ENCODE measurements at places on chromosomes 13 and 19.
A peak's percentile ranks its signal among the peaks of the same experiment; 100 is the strongest.

DNA sequence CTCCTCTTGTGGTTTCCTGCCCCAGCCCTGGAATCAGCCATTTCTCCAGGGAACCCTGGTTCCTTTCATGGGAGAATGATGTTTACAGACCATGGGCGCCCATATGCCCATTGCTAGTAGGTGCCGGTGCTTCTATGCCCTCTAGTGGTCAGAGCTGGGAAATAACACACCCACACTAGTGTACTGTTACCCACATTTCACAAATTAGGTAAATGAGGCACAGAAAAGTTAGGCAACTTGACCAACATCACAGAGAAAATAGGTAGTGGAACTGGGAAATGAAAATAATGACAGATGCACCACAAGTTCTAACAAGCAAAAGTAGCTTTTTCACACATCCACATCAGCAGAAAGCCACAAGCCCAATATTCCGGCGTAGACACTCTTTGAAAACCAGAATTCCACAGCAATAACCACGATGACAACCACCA, 1.3 kb upstream of the CEACAM3 start:
- DNase-seq = no peak
- H3K36me3 ChIP-seq = no peaks in the 10 kb centered on the region
- peaks cover 2% of the 10 kb centered on the region for H3K4me1 ChIP-seq
- peaks cover 30% of the 10 kb centered on the region for H3K27me3 ChIP-seq
- H3K4me3 ChIP-seq = no peak overlapping the region

GRCh38 chr13:102510072-102510471, 86.7 kb upstream of the TPP2 start:
- H3K36me3 ChIP-seq = no peaks in the 10 kb centered on the region
- H3K4me3 ChIP-seq = no peak overlapping the region
- no peak overlapping the region for H3K27ac ChIP-seq
- no peak for DNase-seq

GRCh38 chr19:2266183-2266993, 10.2 kb upstream of the JSRP1 start:
- H3K36me3 ChIP-seq = no peaks in the 10 kb centered on the region
- H3K27ac ChIP-seq = no peak overlapping the region
- H3K27me3 ChIP-seq = no peaks in the 10 kb centered on the region
- DNase-seq = peak; percentile 90
- no peak overlapping the region for H3K4me3 ChIP-seq

DNA sequence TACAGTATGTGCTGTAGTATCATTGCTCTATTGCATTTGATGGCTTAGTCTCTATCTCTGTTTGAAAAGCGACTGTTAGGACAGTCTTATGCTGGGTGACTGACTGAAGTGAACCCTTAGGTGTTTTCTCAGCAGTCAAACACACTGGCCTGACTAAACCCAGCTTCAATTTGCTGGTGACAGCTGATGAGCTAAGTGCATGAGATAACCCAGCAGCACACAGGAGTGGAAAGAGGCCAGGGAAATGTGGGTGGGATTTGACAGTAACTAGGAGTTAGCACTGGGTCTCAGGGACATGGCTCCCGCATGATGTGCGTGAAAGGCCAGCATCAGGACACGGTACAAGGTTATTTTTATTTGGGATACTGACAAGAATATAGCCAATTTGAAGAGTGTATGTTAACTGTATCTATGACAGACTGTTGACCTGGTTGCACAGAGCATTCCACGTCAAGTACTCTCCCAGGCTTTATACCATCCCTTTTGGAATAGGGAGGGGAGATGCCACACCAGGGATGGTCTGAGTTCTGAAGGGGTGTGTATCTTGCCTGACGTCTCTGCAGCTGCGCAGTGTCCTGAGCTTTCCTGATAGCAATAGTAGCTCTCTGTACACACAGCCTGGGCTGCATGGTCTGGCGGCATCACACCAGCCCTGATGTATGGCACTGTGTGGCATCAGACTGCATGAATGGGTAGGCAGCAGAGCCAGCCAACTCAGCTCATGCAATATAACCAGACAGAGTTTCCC, 144.8 kb downstream of the FLT1 start:
- no peaks in the 10 kb centered on the region for H3K4me1 ChIP-seq
- peaks cover 5% of the 10 kb centered on the region for H3K27me3 ChIP-seq
- H3K27ac ChIP-seq = no peak overlapping the region
- H3K36me3 ChIP-seq = no peaks in the 10 kb centered on the region
- no peak overlapping the region for H3K4me3 ChIP-seq

DNA sequence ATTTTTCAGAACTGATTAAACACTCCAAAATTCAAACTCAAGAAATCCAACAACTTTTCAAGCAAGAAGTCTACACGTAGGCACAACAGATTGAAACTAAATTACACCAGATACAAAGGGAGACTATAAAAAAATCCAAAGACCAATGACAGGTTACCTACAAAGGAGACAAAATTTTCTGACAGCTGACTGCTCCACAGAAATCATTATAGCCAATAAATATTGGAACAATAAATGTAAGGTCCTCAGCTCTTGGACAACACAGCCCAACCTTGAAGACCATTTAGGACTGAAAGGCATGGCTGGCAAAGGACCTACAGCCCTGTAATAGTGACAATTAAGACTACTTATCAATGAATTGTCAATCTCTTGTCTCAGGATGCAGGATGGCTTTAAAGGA, 15.9 kb downstream of the ZNF350 start:
- peaks cover 97% of the 10 kb centered on the region for H3K36me3 ChIP-seq
- H3K27ac ChIP-seq = no peak overlapping the region
- H3K4me3 ChIP-seq = no peak overlapping the region

DNA sequence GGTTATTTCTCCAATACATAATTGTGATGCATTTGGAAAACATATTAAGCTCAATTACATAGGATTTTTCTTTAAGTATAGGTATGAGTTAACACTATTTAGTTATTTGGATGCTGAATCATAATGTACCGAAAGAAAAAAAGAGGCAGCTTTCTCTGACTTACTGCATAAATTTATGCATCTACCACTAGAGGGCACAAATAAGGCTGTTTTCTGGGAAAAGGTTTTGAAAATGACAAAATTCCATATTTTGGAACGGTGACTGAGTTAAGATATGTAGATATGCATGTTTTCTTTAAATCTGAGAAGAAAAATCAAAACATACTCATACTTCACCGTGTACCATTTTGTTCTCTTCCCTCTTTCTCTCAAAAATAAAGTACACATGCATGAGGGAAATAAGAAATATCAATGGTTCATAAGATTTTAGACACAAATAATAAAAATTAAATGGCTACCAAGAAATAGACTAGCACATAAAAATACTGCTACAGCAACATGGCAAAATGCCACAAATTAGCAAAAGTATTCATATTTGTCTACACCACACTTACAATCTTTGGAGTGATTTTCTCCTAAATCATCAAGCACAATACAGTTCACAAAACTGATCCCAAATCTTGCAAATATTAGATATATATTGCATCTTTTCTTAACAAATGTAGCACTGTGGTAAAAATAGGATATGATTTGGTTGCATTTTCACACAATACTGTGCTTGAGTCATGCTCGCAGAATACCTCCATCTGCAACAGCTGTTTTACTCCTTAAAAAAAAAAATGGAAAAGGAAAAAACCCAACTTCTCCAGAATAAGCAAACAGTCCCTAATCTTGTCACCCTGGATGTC, 260.0 kb downstream of the FGF14 start:
- no peaks in the 10 kb centered on the region for H3K36me3 ChIP-seq
- H3K4me1 ChIP-seq = no peaks in the 10 kb centered on the region
- H3K4me3 ChIP-seq = no peak overlapping the region

GRCh38 chr19:15810335-15810734, 5.1 kb downstream of the OR10H1 start:
- H3K36me3 ChIP-seq = no peaks in the 10 kb centered on the region
- H3K4me1 ChIP-seq = no peaks in the 10 kb centered on the region
- DNase-seq = no peak
- no peak overlapping the region for H3K27ac ChIP-seq
- H3K4me3 ChIP-seq = no peak overlapping the region

- no peaks in the 10 kb centered on the region for H3K36me3 ChIP-seq
- H3K27me3 ChIP-seq = no peaks in the 10 kb centered on the region
- H3K4me1 ChIP-seq = peaks cover 93% of the 10 kb centered on the region
- no peak for DNase-seq
- peak overlapping the region; percentile 100 for H3K27ac ChIP-seq
These were observed 6.7 kb upstream of the MKNK2 start for GRCh38 chr19:2057484-2058469.

DNA sequence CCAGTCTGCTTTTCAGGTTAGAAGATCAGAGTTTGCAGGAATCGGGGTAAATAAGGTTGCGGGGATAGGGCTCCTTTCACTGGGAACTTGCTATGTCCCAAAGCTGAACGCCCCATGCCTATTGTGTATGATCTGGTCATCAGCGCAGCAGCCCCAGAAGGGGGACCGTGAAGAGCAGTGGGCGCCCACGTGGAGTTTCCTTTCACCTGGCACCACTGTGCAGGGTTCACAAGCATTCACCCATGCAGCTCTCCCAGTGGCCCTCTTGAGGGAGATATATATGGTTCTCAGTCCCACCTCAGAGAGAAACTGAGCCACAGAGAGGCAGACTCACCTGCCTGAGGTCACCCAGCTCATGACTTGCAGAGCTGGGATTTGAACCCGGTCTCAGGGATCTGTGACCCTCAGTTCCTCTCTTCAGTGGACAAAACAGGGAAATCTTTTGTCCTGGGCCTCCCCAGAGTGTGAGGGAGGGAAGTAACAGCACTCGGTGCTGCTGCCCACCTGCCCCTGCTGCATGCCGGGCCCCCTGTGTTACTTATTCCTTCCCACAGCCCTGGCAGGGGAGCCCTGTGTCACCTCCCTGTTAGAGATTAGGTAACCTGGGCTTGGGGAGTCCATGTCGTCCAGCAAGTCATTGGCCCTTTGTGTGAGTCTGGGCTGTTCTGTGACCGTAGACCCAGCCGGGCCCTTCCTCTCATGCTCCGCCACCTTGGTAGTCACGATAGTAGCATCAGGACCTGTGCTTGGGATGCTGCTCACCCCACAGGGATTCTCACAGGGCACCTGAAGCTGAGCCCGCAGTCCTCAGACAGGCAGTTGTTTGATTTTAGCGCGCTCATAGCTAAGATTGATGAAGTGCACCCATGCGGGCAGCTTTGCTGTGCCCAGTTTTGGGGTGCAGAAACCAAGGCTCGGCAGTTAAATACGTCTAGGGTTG, 27.9 kb downstream of the PPP5C start:
- no peaks in the 10 kb centered on the region for H3K27me3 ChIP-seq
- DNase-seq = peak; percentile 76
- peak overlapping the region; percentile 80 for H3K27ac ChIP-seq

DNA sequence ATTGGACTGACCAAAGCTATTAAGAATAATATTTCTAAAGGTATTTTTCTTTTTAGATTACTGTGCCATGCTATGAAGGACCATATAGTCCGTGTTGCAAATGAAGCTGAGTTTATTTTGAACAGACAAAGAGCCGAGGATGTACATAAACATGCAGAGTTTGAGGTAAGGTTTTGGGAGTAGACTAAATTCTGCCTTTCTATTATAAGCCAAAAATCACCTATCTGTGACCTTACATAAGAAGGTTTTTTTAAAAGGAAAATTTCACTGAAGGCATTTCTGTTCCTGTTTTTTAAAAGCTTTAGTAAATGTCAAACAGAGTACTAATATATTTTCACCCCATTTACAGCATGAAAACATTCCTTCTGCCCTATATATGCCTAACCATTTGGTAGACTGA, 127.4 kb downstream of the MAB21L1 start:
- H3K27ac ChIP-seq = no peak overlapping the region
- no peaks in the 10 kb centered on the region for H3K27me3 ChIP-seq
- no peak overlapping the region for H3K4me3 ChIP-seq
- no peaks in the 10 kb centered on the region for H3K4me1 ChIP-seq
- H3K36me3 ChIP-seq = no peaks in the 10 kb centered on the region

GRCh38 chr19:16283210-16284061, 41.2 kb upstream of the KLF2 start:
- H3K27me3 ChIP-seq = no peaks in the 10 kb centered on the region
- DNase-seq = peak; percentile 87
- no peaks in the 10 kb centered on the region for H3K36me3 ChIP-seq

DNA sequence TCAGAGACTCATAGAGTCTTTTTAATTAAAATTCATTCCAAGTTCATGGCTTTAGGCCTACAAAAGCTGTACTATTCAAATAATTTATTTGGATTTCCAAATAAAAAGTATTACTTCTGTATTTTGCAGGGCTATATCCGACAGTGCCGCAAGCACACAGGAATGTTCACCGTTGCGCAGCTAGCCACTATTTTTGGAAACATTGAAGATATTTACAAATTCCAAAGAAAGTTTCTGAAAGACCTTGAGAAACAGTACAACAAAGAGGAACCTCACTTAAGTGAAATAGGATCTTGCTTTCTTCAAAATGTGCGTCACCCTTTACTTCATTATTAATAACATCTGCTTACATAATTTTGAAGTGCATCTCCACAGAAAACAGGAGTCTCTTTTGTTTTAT, 20.5 kb upstream of the C1QTNF9 start:
- H3K27me3 ChIP-seq = no peaks in the 10 kb centered on the region
- no peak overlapping the region for H3K27ac ChIP-seq
- H3K36me3 ChIP-seq = peaks cover 67% of the 10 kb centered on the region
- no peak overlapping the region for H3K4me3 ChIP-seq
- no peaks in the 10 kb centered on the region for H3K4me1 ChIP-seq
- DNase-seq = no peak

GRCh38 chr19:2478278-2478755, 2.4 kb downstream of the GADD45B start:
- H3K27ac ChIP-seq = peak overlapping the region; percentile 85
- peak overlapping the region; percentile 89 for H3K4me3 ChIP-seq
- peaks cover 11% of the 10 kb centered on the region for H3K36me3 ChIP-seq
- H3K27me3 ChIP-seq = no peaks in the 10 kb centered on the region
- peak; percentile 89 for DNase-seq

DNA sequence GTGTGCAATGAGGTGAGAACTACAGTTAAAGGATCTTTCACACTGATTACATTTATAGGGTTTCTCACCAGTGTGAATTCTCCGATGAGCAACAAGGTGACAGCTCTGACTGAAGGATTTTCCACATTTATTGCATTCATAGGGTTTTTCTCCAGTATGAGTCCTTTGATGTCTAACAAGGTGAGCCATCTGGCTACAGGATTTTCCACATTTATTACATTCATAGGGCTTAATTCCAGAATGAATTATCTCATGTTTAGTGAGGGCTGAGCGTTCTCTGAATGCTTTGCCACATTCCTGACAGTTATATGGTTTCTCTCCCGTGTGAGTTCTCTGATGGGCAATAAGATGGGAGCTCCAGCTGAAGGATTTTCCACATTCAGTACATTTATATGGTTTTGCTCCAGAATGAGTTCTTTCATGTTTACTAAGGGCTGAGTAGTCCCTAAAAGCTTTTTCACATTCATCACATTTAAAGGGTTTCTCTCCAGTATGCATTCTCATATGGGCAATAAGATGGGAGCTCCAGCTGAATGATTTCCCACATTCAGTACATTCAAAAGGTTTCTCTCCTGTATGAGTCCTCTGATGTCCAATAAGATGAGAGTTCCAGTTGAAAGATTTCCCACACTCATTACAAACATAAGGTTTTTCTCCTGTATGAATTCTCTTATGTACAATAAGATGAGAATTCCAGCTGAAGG, 4.4 kb upstream of the C19orf18 start:
- H3K27ac ChIP-seq = no peak overlapping the region
- DNase-seq = no peak
- H3K36me3 ChIP-seq = peaks cover 69% of the 10 kb centered on the region
- H3K27me3 ChIP-seq = no peaks in the 10 kb centered on the region

GRCh38 chr19:57512845-57513244, 13.1 kb downstream of the ZNF773 start:
- H3K36me3 ChIP-seq = peaks cover 55% of the 10 kb centered on the region
- H3K27ac ChIP-seq = no peak overlapping the region
- H3K27me3 ChIP-seq = no peaks in the 10 kb centered on the region
- DNase-seq = no peak
